ENCODE measurements at places on chromosomes 7 and 10. TPM values are rescaled to one million over a fixed set of nuclear protein-coding genes. Genes with fewer than 3 reads are reported as not detected.
A peak's percentile ranks its signal among the peaks of the same experiment; 100 is the strongest.

SLC29A4 gene
- 7.3 TPM for total RNA-seq

NCF1 gene
- total RNA-seq, result 8.7 TPM

NODAL gene
- not detected for total RNA-seq

OR9A2 gene
- not detected for total RNA-seq

CPA2 gene
- total RNA-seq, result not detected

MCMBP gene
- total RNA-seq, result 65.8 TPM

LIPK gene
- not detected for total RNA-seq

SAP25 gene
- total RNA-seq, result 8.3 TPM

STEAP4 gene
- total RNA-seq, result 93.0 TPM

DNA sequence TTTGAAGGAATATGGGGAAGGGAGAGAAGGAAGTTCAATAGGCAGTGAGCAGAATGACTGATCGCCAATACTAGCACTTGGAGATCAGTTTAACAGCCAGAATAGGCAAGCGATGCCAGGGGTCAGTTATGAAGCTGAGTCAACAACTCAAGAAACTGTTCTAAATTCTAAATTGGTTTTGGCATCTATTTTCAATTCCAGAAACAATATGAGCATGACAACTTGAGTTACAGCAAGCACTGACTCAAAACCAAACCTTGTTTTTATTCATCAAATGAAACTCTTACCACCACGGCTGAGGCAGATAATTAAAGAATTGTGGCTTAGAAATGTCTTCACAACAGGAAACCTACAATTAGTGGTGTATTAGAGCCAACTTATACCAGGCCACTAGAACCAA lies 180.5 kb upstream of the ASAH2 start:
- no peak for DNase-seq

DNA sequence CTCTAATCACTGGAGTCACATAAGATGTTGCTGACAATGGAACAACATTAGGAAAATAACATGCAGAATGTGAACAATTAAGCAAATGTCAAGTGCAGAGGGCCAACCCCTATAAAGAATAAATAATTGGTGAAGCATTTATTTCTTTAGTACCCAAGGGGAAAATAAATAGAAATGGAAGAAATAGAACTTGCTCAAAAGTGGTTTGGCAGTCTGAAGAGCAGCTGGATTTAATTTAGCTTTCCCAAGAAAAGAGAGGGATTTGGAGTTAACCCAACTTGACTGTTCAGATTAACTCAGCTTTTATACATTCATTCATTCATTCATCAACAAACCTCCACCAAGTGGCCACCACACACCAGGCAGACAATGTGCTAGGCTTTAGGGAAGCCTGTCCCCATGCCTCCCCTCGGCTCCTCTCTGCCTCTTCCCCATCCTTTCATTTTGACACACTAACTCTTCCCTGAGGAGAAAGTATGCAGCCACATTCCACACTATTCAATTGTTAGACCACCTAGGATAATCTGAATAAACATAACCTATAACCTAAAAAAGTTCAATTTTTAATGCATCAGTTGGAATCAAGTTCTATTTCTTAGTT lies 295.5 kb downstream of the AHR start:
- no peak for DNase-seq

DNA sequence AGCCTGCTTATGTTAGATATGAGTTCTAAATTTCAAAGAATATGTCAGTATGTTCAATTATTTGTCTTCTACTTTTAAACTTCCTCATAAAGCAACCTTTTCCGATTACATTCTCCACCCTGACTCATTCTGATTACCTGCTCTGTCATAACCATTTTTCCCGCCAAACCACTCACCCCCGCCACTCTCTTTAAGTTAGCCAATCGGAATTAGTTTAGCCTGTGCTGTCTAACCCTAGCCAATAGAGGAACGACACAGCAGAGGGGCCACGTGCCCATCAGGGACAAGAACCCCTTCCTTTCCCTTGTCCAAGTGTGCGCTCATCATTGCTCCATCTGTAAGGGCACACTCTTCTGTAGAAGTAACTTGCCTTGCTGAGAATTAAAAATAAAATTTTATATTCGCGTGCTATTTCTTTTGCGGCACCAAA lies 91.4 kb downstream of the CCDC71L start:
- DNase-seq, result no peak

DNA sequence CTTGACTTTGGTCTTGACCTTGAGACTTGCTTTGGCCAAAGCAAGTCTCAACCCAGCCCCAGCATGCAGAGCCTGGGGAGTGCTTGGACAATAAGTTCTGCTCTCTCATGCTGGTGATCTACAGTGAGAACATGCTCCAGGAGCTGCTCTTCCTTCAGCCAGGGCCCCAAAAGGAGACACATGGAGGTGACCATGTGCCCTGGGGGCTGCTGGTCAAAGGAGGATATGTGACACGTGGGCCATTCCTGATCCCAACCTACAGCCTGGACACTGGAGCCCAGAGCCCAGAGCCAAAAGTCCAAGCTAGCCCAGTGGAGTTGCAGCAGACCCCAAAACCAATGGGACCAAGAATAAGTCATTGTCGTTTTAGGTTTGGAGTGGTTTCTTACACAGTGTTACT lies 78.2 kb upstream of the CHST15 start:
- DNase-seq, result no peak

DNA sequence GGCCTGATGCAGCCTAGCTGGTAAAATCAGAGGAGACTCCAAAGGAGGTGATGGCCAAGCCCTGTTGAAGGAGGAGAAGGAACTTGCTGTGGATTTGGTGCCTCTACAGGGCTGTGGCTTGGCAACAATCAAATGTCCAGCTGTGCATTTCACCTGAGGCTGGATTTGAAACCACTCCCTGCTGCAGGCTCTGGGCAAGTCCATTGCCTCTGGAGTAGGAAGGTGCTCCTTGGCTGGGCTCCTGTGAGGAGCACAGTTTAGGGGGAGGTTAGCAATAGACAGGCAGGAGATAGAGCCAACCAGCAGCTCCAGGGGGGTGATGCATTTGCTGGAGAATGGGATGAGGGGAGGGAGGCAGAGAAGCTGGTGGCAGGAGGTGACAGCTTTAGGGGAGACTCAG lies 26.5 kb downstream of the CDH23 start:
- no peak for DNase-seq

DNA sequence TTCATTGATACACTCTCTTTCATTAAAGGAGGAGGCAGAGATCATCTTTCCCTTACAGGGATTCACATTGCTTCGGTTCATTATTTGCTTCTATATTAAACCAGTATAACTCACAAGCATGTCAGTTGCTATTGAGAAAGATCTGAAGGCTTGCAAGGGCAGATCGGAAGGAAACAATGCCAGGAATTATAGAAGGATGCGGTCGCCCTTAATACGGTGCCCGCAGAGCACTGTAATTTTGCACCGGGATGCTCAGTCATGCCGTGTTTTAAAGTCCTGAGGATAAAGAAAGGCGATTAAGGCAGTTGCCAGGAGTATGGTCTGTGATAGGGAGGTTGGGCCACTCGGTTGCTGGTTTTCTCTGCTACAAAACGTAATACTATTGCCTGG lies 350.0 kb upstream of the GALNT17 start:
- DNase-seq, result no peak

- DNase-seq, result no peak
Observed at GRCh38 chr7:42055171-42055570, 181.8 kb downstream of the GLI3 start.

DNA sequence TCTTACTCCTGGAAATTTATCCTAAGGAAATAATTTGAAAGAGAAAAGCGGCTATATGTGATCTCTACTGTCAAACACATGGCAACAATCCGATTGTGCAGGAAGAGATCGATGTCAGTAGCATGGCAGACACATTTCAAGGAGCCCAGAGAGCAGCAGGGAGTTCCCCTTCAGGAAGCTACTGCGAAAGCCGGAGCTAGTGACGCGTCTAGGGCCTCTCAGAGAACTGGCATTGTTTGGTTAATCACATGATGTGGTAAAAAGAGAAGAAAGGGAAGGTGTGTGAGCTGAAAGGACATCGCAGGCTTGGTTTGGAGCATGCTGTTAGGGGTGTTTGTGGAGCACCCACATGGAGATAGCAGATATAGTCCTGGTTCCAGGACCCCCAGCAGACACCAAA lies 74.9 kb downstream of the BEND7 start:
- peak; percentile 43 for DNase-seq

- DNase-seq, result no peak
Observed at GRCh38 chr7:138907201-138907847, 73.9 kb downstream of the KIAA1549 start.

DNA sequence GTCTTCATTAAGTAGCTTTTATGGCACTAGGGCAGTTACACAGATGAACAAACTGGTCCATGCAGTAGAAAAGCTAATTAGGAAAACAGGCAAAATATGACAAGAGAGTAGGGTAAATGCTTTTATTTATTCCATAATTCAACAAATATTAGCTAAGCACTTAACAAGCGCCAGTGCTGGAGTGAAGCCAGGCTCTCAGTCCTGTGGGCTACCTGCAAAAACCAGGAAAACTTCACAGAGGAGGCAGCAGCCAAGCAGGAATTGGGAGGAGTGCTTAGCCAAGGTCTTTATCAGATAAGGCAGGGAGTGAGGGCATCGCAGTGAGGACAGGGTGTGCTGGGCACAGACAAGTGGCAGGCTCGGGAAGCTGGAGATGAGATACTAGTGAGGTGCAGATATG lies 4.9 kb upstream of the KAT6B start:
- DNase-seq, result no peak

DNA sequence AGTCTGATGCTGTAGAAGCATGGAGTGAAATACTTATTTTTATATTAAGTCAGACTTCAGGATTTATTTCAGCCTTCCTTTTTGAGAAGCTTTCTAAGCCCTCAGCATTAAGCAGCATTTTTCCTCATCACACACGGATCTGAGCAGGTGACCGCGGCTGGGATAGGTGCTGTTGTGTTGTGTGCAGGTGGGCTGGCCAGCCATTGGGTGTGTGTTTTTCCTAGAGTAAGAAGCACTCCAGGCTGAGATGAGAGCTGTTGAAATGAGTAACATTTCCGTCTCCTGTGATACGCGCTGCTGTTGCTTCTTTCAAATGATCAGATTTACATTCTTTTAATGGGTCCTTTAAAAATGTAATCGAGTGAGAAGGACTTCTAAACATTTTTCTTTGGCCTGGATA lies 63.9 kb downstream of the INSYN2A start:
- DNase-seq, result peak; percentile 57

GRCh38 chr7:102066476-102066875 lies 220.2 kb upstream of the SH2B2 start:
- DNase-seq, result no peak

- no peak for DNase-seq
Observed at GRCh38 chr10:32411797-32412498, 34.0 kb upstream of the CCDC7 start.

DNA sequence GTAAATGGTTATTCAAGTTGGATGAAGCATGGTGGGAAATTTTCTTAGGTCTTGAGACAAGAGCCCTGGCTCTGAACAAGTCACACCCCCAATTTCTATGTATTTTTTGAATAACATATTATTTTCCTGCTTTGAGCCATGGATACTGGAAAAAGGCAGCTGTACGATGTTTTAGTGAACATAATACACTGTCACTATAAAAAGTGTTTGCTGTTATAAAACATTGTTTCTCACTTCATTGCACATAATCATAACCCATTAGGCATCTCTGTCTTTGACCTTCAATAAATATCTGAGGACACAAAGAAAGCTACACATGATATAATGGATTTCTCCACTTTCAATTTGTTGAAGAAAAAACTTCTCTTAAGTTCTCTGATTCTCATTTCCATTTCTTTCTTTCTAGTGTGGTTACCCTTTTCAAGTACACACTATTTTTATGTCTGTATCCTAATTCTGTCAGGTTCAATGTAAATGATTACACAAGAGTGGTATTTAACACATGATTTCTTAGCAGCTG lies 283.9 kb upstream of the SP8 start:
- peak; percentile 80 for DNase-seq

- no peak for DNase-seq
Observed at GRCh38 chr10:31381766-31382316, 62.8 kb downstream of the ZEB1 start.

- no peak for DNase-seq
Observed at GRCh38 chr7:150660939-150661613, 24.4 kb upstream of the GIMAP2 start.

DNA sequence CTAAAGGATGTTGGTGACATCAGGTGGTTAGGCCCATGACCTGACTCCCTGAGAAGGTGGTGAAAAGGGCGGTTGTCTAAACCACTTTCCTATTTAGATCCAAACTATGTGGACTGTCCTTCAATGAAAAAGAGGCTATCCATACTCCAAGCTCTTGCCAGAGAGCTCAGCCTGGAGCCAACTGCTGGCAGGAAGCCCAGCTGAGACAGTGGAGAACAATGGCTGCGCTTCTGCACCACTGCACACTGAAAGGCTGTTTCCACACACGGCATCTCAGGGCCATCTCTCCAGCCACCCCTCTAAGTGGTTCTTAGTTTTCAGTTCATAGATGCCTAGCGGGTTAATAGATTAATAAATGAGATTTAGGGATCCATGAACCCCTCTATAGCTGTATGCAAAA lies 488.8 kb upstream of the ZMIZ1 start:
- peak; percentile 46 for DNase-seq

GRCh38 chr7:142787034-142787768 lies 16.4 kb downstream of the PRSS2 start:
- DNase-seq, result no peak

- no peak for DNase-seq
Observed at GRCh38 chr10:44939691-44940401, 19.8 kb upstream of the RASSF4 start.

DNA sequence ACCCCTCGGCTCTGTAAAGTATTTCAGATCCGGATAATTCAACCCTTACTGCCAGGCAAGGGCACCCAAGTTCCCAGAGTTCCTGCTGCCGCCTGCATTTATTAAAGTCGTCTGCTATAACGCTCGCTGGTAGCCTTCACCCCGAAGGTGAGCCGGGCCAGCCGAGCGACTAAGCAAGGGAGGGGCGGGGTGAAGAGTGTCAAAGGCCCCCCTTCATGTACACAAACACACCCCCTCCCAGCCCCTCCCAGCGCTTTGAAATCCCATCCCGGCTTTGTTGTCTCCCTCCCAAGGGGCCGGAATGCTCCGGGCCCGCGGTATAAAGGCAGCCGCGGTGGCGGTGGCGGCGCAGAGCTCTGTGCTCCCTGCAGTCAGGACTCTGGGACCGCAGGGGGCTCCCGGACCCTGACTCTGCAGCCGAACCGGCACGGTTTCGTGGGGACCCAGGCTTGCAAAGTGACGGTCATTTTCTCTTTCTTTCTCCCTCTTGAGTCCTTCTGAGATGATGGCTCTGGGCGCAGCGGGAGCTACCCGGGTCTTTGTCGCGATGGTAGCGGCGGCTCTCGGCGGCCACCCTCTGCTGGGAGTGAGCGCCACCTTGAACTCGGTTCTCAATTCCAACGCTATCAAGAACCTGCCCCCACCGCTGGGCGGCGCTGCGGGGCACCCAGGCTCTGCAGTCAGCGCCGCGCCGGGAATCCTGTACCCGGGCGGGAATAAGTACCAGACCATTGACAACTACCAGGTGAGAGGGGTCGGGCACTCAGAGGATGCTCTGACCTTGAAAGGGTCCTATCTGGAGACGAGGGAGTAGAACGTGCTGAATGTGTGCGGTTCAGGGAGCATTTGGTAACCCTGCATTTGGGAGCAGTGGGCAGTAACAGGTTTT lies at the start of gene DKK1:
TSS of gene DKK1 (plus strand) at position 349 of the 889 bp plus-strand sequence. CDS start at position 503, 154 bp downstream.
- DNase-seq, result peak; percentile 60

DNA sequence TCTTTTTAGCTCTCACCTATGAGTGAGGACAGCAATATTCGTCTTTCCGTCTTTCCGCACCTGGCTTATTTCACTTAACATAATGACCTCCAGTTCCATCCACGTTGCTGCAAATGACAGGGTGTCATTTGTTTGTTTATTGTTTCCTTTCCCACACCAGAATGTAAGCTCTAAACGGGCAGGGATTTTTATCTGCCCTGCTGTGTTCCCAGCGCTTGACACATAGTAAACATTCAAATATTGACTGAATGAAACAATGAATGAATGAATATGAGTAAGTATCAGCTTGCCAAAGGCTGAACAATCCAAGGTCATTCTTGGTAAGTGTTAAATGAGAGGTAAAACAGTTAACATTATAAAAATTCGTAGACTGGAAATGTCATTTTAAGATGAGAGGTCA lies 12.8 kb downstream of the SH3PXD2A start:
- DNase-seq, result no peak

Measured in left lung (tissue), 14 donors.